CD4-positive, alpha-beta T cell treated with Interleukin-12 subunit alpha and Interleukin-12 subunit beta, for 1 hour (primary cell): ENCODE measurements at places on chromosomes 3 and 15.

- DNase-seq, result no peak
Observed at GRCh38 chr15:75195766-75196241, 5.9 kb upstream of the C15orf39 start.

DNA sequence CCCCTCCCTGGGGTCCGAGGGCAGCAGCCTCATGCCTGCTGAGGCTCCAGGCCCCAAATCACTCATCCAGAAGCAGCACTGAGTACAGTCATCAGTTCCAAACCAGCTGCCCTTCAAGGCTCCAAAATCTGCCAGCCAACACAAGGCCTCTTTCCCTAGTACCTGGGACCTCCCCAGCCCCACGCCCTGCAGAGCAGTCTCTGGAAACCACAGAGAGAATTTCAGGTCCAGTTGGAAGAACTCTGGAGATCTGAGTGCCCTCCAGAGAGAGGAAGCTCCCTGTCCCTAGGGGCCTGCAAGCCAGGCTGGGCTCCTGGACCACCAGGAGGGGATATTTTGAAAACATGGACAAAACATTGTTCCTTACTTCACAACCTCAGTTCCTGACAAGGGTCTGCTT lies 26.2 kb downstream of the TKT start:
- DNase-seq, result no peak

- no peak for DNase-seq
Observed at GRCh38 chr3:95813244-95813643, 1001.1 kb upstream of the EPHA6 start.

GRCh38 chr15:34179234-34179633 lies 30.7 kb downstream of the KATNBL1 start:
- no peak for DNase-seq

DNA sequence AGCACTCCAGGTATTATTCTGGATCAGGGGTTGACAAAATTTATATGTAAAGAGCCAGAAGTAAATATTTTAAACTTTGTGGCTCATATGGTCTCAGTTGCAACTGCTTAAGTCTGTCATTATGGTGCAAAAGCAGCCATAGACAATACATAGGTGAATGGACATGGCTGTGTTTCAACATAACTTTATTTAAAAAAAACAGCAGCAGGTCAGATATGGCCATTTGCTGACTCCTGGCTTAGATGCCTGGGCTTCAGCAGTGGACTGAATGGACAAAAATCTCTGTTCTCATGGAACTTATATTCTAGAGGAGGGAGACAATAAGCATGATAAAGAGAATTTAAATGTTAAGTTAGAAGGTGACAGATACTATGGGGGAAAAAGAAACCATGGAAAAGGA lies 11.7 kb upstream of the FYCO1 start:
- no peak for DNase-seq

DNA sequence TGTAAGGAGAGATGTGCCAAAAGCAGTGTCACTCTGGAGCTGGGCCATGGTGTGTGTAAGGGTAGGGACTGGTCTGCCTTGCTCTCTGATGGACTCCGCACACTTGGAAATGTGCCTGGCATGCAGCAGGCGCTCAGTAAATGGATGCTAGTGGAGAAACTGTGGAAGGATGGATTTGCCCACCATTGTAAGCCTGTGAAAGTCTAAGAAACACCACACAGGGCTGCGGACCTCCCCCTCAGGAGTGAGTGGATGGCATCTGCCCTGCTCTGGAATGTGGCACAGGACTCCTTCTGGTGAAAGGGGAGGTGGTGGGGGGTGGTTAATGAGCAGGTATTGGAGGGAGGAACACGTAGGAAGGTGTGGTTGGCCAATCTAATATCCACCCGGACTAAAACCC lies 62.2 kb upstream of the ACAN start:
- DNase-seq, result no peak

DNA sequence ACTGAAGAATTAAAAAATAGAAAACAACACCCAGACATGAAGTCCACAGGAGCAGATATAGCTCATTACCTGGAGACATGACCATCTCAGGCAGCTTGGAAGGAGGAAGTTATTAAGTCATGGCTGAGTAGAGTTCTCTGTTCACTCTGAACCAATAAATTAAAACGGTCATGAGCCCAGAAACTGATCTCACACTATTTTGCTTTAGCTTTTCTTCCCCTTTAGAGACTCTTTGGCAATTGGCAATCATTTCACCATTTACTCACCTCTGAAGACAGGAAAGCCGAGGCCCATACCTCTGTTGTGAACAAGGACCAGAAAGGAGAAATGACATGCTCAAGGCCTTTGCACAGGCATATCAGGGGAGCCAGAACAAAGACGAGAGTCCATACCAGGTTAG lies 26.6 kb downstream of the CLDN18 start:
- no peak for DNase-seq
